Suprapubic skin (tissue), 4 donors: ENCODE measurements at places on chromosomes 12 and 14. TPM values are rescaled to one million over a fixed set of nuclear protein-coding genes. Genes with fewer than 3 reads are reported as not detected.

KCNA1 gene
- total RNA-seq: not detected

ASPG gene
- total RNA-seq: 26.0 TPM

DNA sequence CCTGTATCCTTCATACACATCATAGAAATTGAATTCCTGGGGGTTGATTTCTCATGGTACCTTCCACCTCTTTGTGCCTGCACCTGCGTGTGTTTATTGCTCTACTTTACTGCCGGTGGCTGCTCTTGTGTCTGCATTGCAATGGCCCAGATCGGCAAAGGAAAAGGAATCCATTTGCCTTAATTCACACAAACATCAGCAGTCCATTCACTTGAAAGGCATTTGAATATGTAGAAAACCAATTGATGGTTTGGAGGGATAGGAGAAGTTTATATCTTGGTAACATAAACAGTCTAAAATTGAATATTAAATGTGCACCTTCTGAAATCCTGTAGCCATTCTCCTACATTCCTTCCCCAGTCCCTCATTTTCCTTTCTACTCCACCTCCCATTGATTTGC, 74.0 kb downstream of the SNAPC1 start:
- no peak for DNase-seq

DNA sequence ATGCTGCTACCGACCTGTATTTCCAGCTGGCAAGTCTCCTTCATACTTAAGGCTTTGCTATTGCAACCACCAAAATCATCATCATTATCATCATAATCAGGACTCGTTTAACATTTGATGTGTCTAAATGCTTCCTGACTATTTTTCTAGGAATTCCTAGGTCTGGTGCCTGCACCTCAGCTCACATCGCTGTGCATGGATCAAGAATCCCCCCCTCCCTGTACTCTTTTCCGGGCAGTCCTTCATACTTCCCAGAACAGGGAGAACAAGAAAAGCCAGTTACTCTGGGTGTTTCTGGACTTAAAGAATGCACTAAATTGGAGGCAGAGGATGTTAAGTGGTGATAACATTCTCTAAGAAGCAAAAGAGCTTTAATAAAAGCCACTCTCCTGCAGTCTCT, 9.4 kb downstream of the ERP27 start:
- no peak for DNase-seq

DNA sequence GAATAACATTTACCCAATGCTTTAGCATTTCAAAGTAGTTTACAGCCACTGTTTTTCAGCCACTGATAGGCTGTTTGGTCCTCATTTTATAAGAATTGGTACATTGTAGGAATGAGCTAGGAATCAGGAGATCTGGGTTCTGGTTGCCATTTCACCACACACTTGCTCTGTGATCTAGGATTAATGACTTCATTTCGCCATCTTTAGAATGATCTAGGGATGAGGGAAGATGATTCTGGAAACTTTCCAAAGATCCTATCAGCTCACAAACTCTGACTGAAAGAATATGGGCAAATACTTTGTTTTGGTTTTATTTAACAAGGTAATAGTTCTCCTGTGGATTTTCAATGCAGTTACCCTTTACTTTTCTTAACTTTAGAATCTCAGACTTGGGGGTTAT, 155.0 kb downstream of the GCH1 start:
- DNase-seq: no peak

- peak; percentile 66 for DNase-seq
These were observed 27.1 kb downstream of the ZFYVE21 start for GRCh38 chr14:103742499-103743255.

- no peak for DNase-seq
These were observed 57.2 kb downstream of the EPS8 start for GRCh38 chr12:15731940-15732339.
